Memory B cell (primary cell): ENCODE measurements at places on chromosomes 11 and 22.

DNA sequence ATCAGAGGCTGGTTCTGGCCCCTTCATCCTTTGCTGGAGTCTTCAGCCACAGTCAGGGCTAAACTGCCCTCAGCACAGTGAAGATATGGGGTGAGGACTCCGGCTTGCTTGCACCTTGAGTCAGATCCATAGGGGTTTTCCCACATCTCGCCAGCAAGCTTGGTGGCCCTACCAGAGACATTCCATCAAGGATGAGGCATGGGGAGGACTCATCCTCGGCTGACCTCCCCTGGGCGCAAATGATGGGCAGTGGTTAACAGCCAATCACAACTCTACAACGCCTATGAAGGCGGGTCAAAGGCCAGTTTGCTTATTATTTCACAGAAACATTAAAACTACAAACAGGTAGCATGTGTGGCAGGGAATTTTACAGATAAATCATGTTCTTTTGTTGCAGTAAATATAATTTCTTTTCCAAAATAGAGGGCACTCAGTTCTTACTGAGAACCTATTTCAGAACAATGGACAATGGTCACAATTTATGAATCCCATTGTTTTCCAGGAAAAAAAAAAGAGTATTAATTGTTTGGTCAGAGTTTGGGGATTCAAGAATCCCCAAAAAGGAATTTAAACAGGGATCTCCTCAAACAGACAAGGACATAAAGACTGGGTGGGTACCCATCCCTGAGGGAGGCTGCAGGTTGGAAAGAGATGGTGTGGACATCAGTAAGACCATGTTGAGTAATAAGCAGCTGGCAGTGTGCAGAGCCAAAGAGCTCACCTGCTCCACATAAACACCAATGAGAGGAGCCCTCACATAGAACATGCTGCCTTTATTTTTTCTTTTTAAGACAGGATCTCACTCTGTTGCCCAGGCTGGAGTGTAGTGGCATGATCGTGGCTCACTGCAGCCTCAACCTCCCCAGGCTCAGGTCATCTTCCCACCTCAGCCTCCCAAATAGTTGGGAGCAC lies 14.8 kb downstream of the PLAAT3 start:
- no peaks in the 10 kb centered on the region for H3K36me3 ChIP-seq
- no peaks in the 10 kb centered on the region for H3K27me3 ChIP-seq
- H3K4me1 ChIP-seq, result no peaks in the 10 kb centered on the region

GRCh38 chr11:10415817-10416392 lies 39.2 kb upstream of the AMPD3 start:
- H3K4me1 ChIP-seq, result peaks cover 21% of the 10 kb centered on the region
- no peak for DNase-seq
- no peak overlapping the region for H3K4me3 ChIP-seq
- no peaks in the 10 kb centered on the region for H3K27me3 ChIP-seq
- H3K36me3 ChIP-seq, result no peaks in the 10 kb centered on the region

DNA sequence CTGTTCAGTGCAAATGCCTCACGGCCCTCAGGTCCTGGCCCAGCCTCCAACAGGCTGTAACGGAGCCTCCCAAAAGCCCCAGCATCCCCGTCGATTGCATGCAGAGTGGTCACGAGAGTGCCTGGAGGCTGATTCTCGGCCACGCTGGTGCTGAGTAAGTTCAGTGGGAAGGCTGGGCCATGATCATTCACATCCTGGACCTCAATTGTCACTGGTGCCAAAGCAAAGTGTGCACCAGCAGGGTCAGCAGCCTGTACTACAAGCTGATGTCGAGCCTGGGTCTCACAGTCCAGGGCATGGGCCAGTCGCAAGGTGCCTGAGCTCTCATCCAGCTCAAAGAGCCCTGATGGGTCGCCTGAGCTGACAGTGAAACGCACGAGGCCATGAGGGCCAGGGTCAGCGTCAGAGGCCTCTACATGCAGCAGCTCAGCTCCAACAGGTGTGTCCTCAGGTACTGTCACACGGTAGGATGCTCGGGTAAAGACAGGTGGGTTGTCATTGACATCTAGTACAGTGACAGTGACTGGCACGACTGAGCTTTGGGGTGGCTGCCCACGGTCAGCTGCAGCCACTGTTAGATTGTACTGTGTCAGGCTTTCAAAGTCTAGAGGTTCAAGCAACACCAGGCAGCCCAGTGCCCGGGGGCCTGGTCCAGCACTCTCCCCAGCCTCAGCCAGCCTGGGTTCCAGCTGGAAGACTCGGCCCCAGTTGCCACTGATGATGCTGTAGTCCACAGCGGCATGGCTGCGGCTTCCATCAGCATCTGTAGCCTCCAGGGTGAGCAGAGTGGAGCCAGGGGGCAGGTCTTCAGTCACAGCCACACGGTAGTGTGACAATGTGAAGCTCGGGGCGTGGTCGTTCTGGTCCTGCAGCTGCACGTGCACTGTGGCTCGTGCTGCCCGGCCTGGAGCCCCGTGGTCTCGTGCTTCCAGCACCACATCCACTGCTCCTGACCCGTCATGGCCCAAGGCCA lies 4.5 kb upstream of the TPP1 start:
- no peak overlapping the region for H3K27ac ChIP-seq
- no peak overlapping the region for H3K4me3 ChIP-seq
- H3K27me3 ChIP-seq, result no peaks in the 10 kb centered on the region
- H3K4me1 ChIP-seq, result peaks cover 15% of the 10 kb centered on the region
- H3K36me3 ChIP-seq, result no peaks in the 10 kb centered on the region
- DNase-seq, result no peak

DNA sequence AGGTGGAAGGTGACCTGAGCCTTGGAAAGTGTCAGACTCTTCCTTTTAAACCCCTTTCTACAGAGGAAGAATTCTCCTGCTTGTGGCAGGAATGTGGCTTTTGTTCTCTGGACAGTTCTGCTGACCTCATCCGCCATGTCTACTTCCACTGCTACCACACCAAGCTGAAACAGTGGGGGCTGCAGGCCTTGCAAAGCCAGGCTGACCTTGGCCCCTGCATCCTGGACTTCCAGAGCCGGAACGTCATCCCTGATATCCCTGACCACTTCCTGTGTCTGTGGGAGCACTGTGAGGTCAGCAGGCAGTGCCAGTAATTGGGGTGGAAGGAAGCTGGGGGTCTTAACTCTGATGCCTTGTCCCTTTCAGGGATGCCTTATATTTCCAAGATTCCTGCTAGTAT lies 9.3 kb downstream of the HINFP start:
- H3K4me3 ChIP-seq, result no peak overlapping the region
- H3K27ac ChIP-seq, result no peak overlapping the region
- H3K4me1 ChIP-seq, result peaks cover 5% of the 10 kb centered on the region
- peaks cover 29% of the 10 kb centered on the region for H3K36me3 ChIP-seq
- DNase-seq, result no peak
- no peaks in the 10 kb centered on the region for H3K27me3 ChIP-seq

DNA sequence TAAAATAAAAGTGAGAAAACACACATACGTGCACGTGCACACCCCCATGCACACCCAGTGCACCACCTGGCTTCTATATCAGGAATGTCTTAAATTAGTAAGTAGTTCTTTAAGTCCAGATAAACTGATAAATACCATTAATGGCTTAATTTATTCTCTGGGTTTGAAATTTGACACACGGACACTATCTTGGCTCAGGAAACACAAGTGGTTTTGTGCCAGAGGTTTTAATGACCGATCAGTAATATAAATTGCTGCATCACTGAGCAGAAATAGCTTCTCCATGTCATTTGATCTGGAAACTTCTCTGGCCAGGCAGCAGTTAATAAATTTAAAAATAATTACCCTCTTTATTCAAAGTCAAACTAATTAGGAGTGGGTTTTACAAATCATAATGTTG lies 101.5 kb upstream of the NNMT start:
- peak overlapping the region; percentile 95 for H3K27ac ChIP-seq
- no peak overlapping the region for H3K4me3 ChIP-seq
- H3K4me1 ChIP-seq, result peaks cover 8% of the 10 kb centered on the region
- peaks cover 4% of the 10 kb centered on the region for H3K36me3 ChIP-seq

- H3K27me3 ChIP-seq, result no peaks in the 10 kb centered on the region
- peaks cover 6% of the 10 kb centered on the region for H3K36me3 ChIP-seq
- peaks cover 6% of the 10 kb centered on the region for H3K4me1 ChIP-seq
- H3K27ac ChIP-seq, result peak overlapping the region; percentile 33
Observed at GRCh38 chr11:74984730-74985129, 4.0 kb upstream of the NEU3 start.

DNA sequence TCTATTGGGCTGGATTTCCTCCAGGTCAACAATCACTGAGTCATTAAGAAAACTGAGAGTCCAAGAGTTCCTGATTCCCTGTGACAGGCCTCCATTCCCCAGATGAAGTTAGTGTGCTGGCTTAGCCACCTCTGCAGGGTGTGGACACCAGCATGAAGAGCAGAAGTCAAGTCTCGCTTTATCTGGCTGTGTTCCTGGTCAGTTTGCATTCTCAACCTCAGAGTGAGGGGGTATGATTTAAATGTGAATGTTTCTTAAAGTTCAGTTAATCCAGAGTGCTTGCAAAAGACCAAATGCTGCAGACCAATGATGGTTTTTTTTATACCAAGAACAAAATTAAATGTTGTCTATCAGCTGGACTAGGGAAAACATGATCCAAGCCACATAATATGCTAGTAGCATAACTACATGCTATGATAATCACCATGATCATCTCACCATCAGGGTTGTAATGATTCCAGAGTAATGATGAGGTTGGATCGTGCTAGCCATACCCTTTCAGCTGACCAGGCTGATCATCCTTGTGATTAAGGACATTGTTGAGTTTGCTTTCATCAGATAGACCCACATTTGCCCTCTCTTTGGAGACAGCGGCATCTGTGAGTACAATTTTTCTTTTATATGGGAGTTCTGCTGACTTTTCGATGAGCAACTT lies 145.8 kb upstream of the ARHGAP20 start:
- H3K36me3 ChIP-seq, result no peaks in the 10 kb centered on the region
- no peak overlapping the region for H3K27ac ChIP-seq
- peaks cover 14% of the 10 kb centered on the region for H3K4me1 ChIP-seq
- no peak overlapping the region for H3K4me3 ChIP-seq
- no peaks in the 10 kb centered on the region for H3K27me3 ChIP-seq

DNA sequence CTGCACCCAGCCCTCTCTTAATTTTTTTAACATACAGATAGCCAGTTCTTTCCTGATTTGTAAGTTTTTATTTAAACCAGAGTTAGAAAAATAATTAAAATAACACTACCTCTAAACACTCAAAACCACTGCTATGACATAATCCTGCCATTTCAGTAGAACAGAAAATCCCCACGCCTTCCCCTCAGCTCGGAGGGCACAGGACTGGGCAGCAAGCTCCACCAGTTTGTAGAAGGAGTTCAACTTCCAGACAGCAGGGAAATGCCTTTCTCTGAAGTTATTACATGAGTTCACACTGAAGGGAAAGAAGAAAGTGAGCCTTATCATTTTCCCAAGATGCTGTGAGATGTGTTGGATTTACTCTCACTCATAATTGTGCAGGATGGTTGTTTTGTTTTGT lies 114.4 kb downstream of the MRTFA start:
- peaks cover 3% of the 10 kb centered on the region for H3K36me3 ChIP-seq
- no peak overlapping the region for H3K27ac ChIP-seq

DNA sequence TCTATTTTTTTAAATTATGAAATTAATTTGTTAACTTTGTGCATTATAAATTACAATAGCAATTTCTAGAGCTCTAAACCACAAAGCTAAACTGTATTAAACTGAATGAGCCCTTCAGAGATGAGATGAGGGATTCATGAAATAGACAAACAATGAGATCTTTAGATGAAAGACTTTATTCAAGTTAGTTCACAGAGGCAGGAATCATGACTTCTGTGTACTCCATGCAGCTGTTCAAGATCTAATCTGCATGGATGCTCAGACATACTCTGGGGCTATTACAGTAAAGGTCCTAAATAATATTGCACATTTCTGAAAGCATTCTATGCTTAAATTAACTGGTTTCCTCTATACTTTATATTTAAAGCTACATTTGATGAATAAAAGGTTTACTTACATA lies 122.7 kb downstream of the FCHSD2 start:
- H3K36me3 ChIP-seq, result peaks cover 41% of the 10 kb centered on the region
- DNase-seq, result no peak
- no peak overlapping the region for H3K27ac ChIP-seq
- H3K4me3 ChIP-seq, result no peak overlapping the region
- no peaks in the 10 kb centered on the region for H3K27me3 ChIP-seq

GRCh38 chr11:93166862-93167261 lies 30.9 kb downstream of the SLC36A4 start:
- no peak overlapping the region for H3K27ac ChIP-seq
- peaks cover 4% of the 10 kb centered on the region for H3K4me1 ChIP-seq
- no peak overlapping the region for H3K4me3 ChIP-seq

- H3K4me3 ChIP-seq, result no peak overlapping the region
- H3K27ac ChIP-seq, result no peak overlapping the region
- H3K36me3 ChIP-seq, result no peaks in the 10 kb centered on the region
Observed at GRCh38 chr11:86947541-86947940, 7.7 kb downstream of the FZD4 start.

DNA sequence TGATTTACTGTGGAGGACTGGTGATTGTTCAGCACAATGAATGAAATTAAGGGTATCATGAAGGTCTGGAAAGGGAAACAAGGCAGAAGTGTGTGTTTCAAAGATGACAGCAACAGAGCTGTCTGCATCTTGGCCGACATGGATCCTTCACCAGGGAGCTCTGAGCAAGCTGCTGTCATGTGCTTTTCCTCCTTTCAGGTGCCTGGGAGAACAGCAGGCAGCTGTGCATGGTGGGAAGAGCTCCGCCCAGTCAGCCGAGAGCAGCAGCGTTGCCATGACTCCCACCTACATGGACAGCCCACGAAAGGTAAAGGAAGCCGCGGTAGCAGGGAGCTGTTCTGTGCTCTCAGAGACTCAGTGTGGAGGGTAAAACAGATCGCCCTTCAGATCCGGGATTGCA lies 87.1 kb upstream of the YWHAH start:
- DNase-seq, result no peak
- H3K27ac ChIP-seq, result no peak overlapping the region
- no peak overlapping the region for H3K4me3 ChIP-seq
- H3K4me1 ChIP-seq, result no peaks in the 10 kb centered on the region

GRCh38 chr22:37077802-37078448 lies 26.4 kb downstream of the KCTD17 start:
- H3K4me1 ChIP-seq, result peaks cover 12% of the 10 kb centered on the region
- no peaks in the 10 kb centered on the region for H3K36me3 ChIP-seq
- peak overlapping the region; percentile 38 for H3K27ac ChIP-seq
- peaks cover 7% of the 10 kb centered on the region for H3K27me3 ChIP-seq
- no peak overlapping the region for H3K4me3 ChIP-seq

DNA sequence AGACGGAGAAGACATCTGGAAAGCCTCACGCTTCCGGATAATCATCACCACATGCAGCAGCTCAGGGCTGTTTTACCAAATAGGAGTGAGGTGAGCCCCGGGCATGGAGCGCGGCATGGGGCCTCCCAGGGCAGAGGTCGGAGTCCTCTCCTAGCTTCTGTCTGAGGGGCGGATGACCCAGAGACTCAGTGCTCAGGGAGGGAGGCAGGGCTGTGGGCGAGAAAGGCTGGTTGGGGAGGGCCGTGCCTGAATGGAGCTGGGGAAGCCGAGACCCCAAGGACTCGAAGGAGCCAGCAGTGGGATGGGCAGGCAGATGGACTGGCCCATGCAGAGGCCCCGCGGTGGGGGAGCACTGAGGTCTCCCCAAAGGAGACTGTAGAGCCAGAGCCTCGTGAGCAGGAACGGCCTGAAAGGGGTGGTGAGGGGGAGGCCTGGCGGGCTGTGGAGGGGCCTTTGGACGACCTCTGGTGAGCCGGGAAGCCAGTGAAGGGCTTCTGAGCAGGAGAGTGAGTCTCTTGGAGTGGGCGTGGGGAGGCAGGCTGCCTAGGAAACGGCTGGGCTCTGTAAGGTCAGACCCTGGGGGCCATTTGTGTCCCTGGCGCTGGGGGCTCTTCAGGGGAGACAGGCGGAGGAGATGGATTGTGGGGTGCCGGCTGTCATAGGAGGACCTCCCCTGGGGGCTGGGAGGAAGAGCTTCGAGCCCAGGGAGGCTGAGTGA lies 24.7 kb upstream of the PANX2 start:
- no peak overlapping the region for H3K4me3 ChIP-seq
- peaks cover 3% of the 10 kb centered on the region for H3K4me1 ChIP-seq
- peaks cover 8% of the 10 kb centered on the region for H3K27me3 ChIP-seq
- DNase-seq, result no peak
